Effector memory CD8-positive, alpha-beta T cell (primary cell): ENCODE measurements at places on chromosomes 2 and 18.
A peak's percentile ranks its signal among the peaks of the same experiment; 100 is the strongest.

GRCh38 chr2:126715576-126716406 lies 59.8 kb downstream of the GYPC start:
- DNase-seq = no peak

- no peak for DNase-seq
Observed at GRCh38 chr18:45755934-45756333, 32.0 kb downstream of the SLC14A1 start.

- no peak for DNase-seq
Observed at GRCh38 chr18:34595690-34596089, 114.4 kb upstream of the DTNA start.

GRCh38 chr2:202051499-202052161 lies 18.0 kb downstream of the FZD7 start:
- DNase-seq = no peak

DNA sequence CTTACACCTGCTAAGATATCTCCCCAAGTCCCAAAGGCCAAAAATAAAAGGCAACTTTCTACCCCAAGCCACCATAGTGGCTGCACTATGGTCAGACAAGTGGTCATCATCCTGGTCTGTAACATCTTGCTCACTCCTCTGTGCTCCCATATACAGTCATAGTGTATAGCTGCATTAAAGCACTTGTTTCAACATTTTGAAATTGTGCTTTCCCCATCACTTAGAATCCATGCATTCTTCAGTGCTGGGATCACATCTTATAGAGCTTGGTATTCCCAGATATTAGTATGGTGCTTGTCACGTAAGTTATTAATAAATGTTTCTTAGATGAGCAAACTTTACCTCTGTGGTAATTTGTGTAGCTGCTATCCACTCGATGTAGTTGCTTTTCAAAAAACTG lies 40.4 kb upstream of the CDC42EP3 start:
- DNase-seq = no peak

- peak; percentile 43 for DNase-seq
Observed at GRCh38 chr18:24014986-24015638, 558 bp downstream of the TTC39C start.

- DNase-seq = no peak
Observed at GRCh38 chr2:52036024-52036423, 1004.1 kb upstream of the NRXN1 start.
